ENCODE measurements at places on chromosomes 1 and 21. TPM values are rescaled to one million over a fixed set of nuclear protein-coding genes. Genes with fewer than 3 reads are reported as not detected.

USF1 gene
- total RNA-seq, result 102 TPM

DNA sequence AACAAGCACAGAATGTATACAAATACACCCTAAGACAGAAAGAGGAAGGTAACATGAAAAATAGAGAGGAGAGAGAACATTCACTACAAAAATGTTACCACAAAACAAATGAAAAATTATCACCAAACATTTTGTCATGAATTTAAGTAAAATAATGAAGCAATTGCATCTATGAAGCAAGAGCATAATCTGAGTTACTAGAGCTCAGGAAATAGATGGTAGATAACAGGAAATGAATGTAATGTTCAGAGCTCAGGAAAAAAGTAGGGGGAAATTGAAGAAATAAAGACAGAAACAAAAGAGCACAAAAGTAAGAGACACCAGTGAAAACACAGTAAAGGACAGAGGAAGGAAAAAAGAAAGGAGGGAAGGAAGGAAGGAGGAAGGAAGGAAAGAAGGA, 19.4 kb downstream of the SEC16B start:
- DNase-seq, result no peak

DNA sequence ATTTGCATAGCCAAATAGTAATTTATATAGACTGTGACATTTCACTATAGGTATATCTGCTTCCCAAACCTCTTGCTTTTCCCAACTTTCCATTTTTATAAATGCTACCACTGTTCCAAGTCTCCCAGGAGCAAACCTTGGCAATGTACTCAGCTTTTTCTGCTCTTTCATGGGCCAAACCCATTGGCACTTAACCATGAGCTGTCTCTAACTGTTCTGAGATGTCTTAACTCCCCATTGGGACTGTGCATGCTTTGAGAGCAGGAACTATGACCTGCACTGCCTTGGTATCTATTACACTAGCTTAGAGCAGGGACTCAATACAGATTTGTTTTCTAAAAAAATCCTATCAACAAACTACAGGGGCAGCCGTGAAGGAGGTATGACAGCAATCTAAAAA, 22.5 kb upstream of the KHDRBS1 start:
- no peak for DNase-seq

GRCh38 chr21:21003701-21004100, 5.5 kb downstream of the NCAM2 start:
- no peak for DNase-seq

GRCh38 chr1:224541901-224542630, 74.1 kb upstream of the CNIH3 start:
- no peak for DNase-seq

DNA sequence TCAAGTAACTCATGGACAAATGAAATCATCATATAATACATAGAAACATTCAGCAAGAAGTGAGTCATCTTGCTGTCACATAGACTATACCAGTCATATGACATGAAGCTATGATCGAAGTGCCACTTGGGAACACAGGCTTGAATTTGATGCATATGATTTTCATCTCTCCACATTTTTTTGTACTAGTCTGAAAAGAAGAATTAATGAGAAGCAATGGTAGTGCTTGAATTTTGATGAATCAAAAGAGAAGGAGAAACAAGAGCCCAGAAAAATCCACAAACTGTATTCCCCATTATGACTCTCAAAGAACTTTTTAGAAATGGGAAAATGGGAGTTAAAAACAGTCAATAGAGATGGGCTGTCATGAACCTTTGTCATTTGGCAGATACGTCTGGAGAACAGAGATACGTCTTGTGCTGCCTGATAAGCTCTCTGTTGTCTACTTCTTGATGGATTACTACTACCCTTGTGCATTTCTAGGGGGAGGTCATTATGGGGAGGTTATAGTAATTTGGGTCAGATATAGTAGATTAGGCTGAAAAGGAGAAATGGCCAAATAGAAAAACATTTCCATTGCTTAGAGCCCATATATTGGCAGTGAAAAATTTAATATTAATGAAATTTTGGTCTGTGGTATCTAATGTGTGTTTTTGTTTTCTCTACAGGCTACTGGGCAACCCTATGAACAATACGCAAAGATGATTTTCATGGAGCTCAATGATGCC, 8.0 kb upstream of the LEPR start:
- no peak for DNase-seq

DNA sequence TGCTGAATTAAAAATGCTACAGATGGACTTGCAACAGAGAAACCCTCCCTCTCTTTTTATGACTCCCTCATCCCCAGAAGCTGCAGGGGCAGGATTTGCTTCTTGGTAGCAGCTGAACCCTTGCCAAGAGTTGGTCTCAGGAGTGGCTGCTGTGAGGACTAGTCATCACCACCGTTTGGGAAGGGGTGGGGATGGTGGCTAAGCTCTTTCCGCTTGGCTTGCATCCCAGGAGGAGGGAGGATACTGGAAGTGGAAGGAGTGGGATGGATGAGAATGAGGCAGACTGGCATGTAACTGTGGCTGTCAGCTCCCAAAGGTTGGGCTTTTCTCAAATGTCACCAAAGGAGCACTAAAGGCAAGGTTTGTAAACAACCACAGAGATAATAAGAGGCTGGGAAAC, 50.8 kb upstream of the COL24A1 start:
- no peak for DNase-seq

SLC25A34 gene
- total RNA-seq, result 1.8 TPM

SNIP1 gene
- 52.3 TPM for total RNA-seq

DNA sequence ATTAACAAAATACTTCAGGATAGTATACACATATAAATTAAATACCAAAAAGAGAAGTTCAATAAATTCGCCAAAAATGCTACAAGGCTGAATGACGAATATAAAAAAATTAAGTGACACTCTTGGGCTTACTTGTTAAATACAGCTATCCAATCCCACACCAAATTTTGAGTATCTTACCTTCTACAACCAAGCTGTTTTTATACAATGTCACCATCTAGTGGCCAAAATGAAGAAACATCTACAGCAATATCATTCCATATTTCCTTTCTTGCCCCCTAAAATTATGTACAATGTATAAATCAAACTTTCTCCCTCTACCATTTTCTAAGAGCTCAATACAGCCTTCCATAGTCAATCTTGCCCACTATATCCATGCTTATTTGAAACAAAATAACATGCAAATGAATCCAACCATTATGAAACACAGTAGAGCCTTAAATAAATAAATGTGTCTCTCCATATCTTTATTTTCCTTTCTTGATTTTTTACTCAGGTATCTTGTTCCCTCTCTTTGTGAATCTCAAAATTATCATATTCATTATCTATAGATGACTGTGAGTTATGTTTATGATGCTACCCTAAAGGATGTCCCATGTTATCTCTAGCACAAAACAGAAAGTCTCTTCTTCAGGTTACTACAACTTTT, 86.3 kb downstream of the ACBD6 start:
- DNase-seq, result no peak

DNA sequence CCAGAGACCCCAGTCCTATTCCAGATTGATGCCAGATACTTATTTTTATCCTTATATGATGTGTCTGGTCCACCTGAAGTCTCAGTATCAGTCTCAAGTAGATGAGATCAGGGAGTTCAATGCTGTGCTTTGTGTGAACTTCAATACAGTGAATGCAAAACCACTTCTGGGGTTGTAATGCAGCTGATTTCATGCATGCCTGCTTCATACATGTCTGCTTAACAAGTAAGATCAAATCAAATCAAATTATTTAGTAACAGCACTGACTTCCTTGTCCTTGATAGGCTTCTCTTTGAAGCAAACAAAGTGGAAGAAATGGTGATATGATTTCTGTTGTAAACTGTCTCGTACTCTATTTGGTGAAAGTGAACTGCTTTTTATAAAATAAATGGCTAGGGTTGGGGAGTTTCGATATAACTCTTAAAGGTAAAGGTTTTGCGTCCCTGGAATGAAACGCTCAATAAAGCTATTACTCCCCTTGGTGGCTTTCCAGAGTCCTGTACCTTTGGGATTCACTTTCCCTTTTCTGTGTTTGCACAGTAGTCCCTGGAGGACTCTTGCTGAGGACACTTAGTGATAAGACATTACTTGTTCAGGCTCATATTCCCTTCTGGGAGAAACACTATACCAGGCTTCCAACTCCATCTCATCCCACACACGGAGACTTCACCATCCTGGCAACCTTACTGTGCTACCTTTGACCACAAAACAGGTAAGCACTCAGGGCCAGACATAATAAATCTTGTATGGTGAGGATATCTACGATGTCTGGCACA, 59.3 kb downstream of the FH start:
- no peak for DNase-seq

RNU1-4 gene
- 3,278 TPM for total RNA-seq

GRCh38 chr1:166282391-166283137, 115.8 kb upstream of the FAM78B start:
- DNase-seq, result no peak

GRCh38 chr21:16563116-16563515, 833.3 kb downstream of the USP25 start:
- DNase-seq, result no peak

DNA sequence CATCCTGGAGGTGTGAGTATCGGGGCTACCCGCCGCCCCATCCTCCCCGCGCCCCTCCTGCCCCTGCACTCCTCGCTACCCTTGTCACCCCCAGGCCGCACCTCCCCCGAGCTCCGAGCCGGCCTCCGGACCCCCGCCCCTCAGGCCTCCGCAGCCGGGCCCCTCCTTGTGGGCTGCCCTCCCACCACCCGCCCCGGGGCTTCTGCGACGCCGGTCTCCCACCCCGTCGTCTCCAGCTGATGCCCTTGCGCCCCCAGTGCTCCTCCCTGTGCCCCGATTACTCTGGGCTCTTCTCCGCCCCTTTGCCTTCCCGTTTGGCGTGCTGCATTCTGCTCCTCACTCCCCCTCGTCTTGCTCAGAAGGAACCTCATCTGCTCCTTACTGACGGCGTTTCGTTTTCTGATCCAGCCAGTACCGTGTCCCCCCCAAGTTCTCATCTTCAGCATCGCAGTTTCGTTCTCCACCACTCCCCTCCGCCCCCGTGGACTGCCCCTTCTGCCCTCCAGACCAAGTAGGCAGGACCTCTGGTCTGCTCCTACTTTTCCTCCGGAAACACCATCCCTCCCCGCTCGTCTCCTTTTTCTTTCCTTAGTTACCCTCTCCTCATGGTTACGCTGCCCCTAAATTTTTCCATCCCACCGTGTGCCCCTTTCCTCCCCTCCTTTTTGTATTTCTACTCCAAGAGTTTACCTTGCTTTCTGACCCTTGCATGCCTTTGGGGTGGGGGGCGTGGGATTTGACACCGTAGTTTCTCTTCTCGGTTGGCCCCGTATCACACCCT, 841 bp downstream of the SNX27 start:
- DNase-seq, result no peak

PPIAL4G gene
- 0.20 TPM for total RNA-seq

GRCh38 chr1:160338580-160338979, 4.5 kb downstream of the COPA start:
- no peak for DNase-seq

DNA sequence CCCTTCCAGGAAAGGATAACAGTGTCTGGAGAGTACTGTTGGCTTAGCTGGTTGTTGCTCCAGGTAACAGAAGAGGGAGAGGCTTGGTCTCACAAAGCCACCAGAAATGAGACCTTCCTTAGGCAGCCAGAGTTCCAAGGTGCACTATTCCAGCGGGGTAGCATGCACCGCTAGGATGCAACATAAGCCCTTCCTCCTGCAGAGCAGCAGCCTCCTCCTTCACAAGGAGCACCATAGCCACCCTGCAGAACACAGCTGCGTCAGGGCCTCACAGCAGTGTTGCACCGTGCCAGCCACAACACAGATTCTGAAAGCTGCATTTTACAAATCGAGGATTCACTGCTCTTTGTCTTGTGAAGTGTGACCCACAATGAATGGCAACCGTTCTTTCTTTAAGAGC, 142.0 kb downstream of the CLIC6 start:
- DNase-seq, result no peak

HNRNPU gene
- total RNA-seq, result 523 TPM

CFAP57 gene
- not detected for total RNA-seq

- DNase-seq, result no peak
Observed at GRCh38 chr21:31072533-31072932, 34.3 kb upstream of the KRTAP19-8 start.

GRCh38 chr1:118981436-118981835, 6.7 kb downstream of the TBX15 start:
- no peak for DNase-seq

DNA sequence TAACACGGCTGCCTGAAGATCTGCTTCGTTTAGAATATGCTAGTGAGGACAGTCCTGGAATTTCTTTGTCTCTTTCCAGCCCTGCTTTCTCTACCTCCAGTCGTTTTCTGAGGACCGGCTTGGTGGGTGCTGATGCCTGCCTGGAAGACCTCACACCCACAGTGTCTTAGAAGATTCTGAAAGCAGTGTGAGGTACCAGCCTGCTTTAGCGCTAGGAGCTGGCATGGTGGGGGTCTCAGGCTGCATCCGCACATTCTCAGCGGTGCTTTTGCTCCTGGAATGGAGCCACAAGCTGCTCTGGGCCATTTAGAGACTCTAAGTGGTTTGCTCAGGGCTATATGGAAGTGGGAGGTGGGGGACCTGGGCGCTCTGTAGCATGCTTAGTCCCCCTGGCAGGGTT, 61.4 kb downstream of the CD247 start:
- DNase-seq, result no peak

VSIG8 gene
- total RNA-seq, result not detected

GRCh38 chr1:16012590-16013219, 5.1 kb downstream of the HSPB7 start:
- DNase-seq, result peak; percentile 34

GRCh38 chr1:159985473-159985872, 31.4 kb upstream of the SLAMF9 start:
- no peak for DNase-seq

GRCh38 chr1:153627715-153628626, at the start of gene S100A1:
S100A1 (plus strand) TSS chr1:153628434; CDS start chr1:153630522, 2,088 bp downstream.
- no peak for DNase-seq

DNA sequence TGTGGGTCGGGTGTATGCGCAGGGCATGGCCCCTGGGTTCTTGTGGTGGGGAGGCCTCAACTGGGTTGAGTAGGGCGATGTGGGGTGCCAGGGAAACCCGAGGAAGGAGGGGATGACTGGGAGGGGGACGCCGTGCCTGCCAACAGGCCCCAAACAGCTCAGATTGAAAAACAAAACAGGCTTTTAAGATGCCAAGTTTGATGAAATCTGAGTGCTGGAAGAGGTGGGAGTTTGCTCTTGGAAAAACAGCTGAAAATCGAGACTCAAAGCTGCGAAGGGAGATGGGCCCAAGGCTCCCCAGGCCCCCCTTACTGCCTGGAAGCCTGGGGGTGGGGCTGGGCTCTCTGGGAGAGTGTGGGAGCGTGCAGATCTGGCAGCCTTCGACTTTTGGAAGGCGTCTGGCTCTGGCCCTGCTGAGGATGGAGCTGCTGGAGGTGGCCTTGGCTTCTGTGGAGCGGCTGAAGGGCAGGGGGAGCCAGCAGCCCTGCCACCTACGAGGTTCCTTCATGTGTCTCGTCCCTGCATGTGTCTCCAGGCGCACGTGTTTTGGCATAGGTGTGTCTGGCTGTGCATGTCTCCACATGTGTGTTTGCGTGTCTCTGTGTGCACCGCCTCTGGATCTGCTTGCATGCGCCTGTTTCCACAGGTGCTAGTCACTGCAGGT, 33.3 kb downstream of the PTPRF start:
- DNase-seq, result no peak

All from CD4-positive, CD25-positive, alpha-beta regulatory T cell (primary cell).